ENCODE measurements at places on chromosomes 5 and 9.

DNA sequence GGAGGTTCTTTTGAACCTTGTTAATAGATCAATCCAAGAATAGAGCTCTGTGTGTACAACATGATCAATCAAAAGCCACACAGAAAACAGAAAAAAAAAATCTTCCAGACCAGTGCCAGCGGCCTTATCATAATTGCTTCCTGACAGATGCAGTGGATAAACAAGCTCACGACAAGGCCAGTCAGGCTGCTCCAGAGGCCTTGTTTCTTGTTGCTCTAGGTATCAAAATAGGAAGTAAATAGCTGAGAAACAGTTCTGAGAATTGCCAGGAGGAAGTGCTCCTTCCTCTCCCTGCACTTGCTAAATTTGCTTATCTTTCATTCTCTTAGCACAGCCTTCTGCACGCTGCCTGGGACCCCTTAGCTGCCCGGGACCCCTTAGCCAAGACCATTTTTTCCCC lies 199.0 kb upstream of the TARS1 start:
- DNase-seq: no peak

GRCh38 chr9:136784997-136785361 lies 6.2 kb upstream of the TMEM141 start:
- no peak for DNase-seq

DNA sequence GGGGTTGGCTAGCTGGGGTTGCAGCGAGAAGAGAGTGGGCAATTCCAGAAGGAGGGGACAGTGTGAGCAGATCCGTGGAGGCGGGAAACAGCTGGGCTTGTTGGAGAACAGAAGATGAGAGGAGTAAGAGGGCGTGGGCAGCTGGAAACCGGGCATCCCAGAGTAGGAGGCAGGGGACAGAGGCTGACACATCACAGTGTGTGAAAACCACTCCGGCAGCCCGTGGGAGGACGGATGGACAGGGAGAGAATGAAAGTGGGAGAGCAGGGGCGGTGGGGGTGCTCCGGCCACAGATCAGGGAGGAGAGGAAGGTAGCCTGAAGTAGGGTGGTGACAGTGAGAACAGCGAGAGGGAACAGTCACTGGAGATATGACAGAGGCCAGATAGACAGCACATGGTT lies 8.3 kb upstream of the PSMB7 start:
- no peak for DNase-seq

GRCh38 chr5:57653636-57654290 lies 171.2 kb upstream of the ACTBL2 start:
- no peak for DNase-seq

DNA sequence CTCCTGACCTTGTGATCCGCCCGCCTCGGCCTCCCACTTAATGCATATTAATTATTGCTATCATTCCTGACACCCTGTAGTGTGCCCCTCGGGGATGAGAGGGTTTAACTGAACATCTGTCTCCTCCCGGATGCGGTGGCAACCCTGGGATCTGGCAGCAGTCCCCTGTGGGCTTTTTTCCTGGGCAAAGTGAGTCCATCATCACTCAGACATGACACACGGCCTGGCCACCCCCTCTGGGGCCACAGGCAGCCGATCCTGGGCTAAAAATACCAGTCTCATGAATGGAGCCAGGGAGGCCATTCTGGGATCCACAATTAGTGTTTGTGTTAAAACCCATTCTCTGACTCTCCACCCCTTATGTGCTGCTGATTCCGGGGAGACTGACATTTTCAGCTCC lies 161.2 kb downstream of the RGS3 start:
- DNase-seq: no peak

- DNase-seq: no peak
Measured at GRCh38 chr5:135718651-135719050, 115.8 kb upstream of the SLC25A48 start.

DNA sequence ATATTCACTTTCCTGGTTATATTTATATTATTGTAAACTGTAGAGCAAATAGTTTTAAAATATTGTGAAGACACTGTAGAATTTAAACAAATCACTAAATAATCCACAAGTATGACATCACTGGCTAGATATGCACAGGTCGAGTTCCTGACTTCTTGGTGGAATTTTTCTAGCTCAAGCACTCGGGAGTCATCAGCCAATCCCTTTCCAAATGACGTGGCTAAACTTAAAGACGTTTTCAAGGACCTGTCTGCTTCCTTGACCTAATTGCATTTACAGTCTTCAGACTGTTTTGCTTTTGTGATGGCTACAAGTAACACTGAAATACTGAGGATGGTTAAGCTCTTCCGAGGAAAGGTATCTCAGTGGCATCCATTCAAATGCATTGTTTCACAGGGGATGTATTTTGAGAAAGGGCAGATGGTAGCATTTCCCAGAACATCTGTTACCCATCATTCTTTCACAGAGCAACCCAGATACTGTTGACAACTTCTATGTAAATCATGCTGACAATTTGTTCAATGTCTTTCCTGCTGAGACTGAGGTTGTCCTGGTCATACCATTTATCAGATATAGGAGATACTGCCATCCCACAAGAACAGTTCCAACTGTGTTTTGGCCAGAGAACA lies 262.8 kb downstream of the CDH10 start:
- no peak for DNase-seq

DNA sequence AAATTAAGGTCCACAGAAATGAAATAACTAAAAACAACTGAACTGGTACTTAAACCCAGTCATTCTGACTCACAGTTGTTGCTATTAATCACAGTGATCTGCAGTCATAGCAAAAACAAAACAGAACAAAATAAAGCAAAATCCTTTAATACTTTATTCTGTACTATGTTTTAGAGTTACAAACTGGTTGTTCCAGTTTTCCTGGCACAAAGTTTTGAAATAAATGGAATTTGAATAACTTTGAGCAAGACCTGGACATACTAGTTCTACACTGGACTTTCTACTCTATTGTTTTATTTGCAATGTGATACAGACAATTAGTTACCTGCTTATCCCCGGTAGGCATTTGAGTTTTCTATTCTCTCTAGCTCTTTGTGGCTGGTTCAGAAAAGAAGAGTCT lies 147.9 kb downstream of the DMRT2 start:
- no peak for DNase-seq

GRCh38 chr5:80010754-80011392 lies 19.8 kb upstream of the MTX3 start:
- DNase-seq: no peak

- no peak for DNase-seq
Measured at GRCh38 chr5:10513501-10514442, 50.1 kb upstream of the ANKRD33B start.

GRCh38 chr9:37262410-37262809 lies 142.0 kb downstream of the ZCCHC7 start:
- no peak for DNase-seq

DNA sequence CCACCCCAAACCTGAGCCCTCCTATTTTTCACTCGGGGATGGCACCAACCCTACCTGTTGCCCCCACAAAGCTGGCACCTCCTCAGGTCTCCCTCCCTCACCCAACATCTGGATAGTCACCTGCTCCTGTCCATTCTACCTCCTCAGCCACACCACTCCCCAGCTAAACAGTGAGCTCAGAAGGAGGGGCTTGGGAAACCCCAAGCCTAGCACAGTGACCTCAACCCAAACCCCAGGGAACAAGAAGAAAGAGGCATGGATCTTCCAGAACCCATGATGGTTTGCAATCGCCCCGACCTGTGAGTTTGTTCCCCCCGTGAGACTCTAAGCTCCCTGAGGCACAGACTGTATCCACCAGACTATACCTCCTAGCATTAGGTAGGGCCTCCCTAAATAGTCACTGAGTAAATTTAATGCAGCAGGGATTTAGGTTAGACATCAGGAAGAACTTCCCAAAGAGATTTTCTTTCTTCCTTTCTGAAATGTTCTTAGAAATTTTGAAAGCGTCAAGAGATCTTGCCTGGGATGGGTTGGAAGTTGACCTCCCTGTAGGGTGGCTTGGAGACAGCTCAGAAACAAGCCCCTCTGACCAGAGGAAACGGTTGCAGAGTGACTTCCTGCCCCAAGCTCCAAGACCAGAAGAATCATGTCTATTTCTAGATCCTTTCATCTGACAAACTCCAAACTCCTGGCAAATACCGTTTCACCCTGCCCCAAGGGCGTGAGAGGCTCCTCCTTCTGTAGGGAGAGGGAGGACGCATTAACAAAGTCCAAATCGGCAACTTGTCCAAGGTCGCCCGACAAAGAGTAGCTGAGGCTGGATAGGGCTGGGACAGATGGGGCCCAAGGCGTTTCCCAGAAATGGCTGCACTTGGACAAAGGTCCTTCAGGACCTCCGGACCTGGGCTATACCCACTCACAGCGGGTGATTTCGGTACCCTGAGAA lies 4.1 kb downstream of the FIBCD1 start:
- no peak for DNase-seq

GRCh38 chr5:135038205-135038812 lies 4.3 kb upstream of the PITX1 start:
- DNase-seq: no peak

GRCh38 chr5:142527234-142527633 lies 158.7 kb downstream of the FGF1 start:
- DNase-seq: no peak

DNA sequence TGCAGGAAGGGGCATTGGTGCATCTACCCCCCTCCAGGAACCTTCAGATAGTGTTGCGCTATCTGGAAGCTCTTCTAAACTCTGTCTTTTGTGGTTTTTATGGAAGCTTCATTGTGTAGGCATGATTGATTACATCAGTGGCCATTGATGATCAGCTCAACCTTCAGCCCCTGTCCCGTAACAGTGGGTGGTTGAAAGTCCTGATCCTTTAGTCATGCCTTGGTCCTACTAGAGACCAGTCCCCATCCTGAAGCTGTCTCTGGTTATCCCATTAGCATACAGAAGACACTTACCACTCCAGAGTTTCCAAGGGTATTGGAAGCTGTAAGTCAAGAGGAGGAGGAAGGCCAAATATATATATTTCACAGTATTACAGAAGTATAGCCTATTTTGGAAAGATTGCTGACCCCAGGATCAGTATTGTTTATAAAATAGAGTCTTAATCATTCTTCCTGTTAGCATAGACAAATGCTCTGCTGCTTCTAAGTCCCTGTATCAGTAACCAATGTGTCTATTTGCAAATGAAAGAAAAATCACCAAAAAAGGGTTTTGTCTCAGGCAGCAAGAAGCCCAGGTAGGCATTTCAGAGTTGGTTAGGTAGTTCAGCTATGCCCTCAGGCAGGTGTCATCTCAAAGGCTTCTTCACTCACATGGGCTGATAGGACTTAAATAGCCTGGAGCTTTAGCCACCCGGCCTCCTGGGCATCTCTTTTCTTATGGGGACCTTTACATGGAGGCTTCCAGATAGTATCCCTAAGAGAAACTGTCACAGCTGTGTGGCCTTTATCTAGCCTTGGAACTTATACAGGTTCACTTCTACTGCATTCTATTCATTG lies 41.6 kb downstream of the SPIN1 start:
- DNase-seq: no peak

DNA sequence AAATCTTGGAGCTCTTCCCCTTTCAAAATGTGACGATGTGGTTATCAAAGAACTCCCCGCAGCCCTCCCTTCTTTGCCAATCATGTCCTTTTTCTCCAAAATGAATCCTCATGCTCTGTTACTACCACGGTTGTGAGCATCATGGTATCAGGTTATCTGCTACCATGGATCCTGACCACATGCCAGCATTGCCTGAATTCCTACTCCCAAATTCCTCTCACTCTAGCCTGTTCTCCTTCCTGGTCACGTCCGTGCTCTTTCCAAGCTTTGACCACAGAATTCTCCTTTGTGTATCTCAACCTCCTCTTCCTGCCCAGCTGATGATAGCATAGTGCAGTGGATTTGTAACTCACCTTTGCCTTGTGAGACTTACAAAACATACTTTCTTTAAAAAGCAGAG lies 59.5 kb upstream of the FBXL7 start:
- no peak for DNase-seq

- DNase-seq: no peak
Measured at GRCh38 chr5:96157841-96158291, 196.2 kb upstream of the ELL2 start.

- DNase-seq: no peak
Measured at GRCh38 chr9:124290053-124290591, 32.4 kb downstream of the NEK6 start.

GRCh38 chr5:113081881-113082546 lies 105.4 kb downstream of the DCP2 start:
- DNase-seq: no peak

DNA sequence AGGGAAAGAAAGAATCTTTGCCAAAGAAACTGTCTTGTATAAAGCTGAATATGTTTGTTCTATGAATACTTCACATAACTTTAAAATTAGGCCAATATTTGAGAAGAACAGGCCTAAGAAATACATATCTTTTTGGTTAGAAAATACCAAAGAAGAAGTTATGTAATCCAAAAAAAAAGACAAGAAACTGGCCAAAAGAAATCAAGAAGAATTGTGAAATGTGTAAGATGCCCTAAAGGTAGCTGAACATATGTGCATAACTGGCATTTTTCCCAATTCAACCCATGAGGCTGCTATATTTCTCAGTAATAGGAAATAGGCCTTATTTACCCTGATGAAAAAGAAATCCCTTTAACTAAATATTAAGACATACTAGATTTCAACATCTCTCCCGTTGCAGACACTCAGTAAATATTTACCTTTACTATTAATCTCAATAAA lies 290.0 kb downstream of the CETN3 start:
- no peak for DNase-seq

All from activated T-cell treated with anti-CD3 and anti-CD28 coated beads, Interleukin-2, amount 50 U/mL, for 4 hours (primary cell).